ENCODE measurements at places on chromosomes 7 and 10.

DNA sequence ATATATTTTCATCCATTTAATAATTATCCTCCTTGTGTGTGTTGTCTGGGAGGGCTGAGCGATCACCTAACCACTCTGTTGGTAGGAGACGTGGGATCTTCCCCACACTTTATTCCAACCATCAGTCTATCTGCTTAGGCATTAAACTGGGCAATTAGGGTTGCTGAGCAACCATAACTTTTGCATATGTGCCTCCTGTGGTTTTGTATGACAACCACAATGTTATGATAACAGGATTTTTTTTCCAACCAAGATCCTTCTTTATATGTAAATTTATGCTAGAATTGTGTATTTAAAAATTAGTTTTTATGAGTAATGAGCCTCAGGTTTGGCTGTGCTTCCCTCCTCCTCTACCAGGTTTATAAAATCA lies 495.0 kb upstream of the MGMT start:
- no peak for DNase-seq

GRCh38 chr7:115885550-115885949 lies 145.0 kb downstream of the TFEC start:
- no peak for DNase-seq

- no peak for DNase-seq
Observed at GRCh38 chr7:51102828-51103227, 213.8 kb downstream of the COBL start.

DNA sequence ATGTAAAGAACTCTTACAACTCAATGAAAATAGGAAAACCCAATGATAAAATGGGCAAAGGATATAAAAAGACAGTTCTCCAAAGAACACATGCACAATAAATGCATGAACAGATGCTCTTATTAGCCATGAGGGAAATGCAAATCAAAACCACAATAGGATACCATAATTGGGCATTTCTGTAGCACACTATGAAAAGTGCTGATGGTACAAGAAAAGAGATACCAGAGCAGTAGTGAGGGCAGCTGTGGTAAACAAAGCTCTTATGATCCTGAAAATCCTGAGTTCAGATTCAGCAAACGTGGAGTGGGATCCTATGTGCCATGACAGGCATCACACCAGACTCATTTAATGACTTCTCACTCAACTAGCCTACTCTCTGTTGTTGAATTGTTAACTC lies 96.7 kb upstream of the SLC25A13 start:
- DNase-seq: no peak

GRCh38 chr7:81721437-81721836 lies 48.4 kb downstream of the HGF start:
- no peak for DNase-seq
